Activated gamma-delta T cell (primary cell): ENCODE measurements at places on chromosomes 16 and 17.

DNA sequence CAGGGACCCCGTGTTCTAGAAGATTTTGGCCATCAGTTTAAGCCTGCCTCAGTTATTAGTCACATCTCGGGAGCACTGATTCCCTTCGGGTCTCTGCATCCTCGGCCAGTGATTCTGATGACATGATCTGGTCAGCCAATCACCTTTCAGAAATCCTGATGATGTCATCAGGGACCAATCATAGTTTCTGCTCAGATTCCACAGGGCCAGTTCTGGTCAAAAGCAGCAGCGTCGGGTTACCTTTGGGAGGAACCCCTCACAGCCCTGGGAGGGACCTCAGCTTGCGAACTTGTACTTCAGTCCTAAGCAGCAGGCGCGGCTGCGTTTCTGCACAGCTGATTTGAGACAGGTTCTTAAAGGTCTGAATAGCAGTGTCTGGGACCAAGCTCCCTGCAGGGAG, 13.9 kb downstream of the KDM8 start:
- DNase-seq, result no peak

GRCh38 chr17:76139801-76140660, 1.0 kb downstream of the FOXJ1 start:
- DNase-seq, result no peak

DNA sequence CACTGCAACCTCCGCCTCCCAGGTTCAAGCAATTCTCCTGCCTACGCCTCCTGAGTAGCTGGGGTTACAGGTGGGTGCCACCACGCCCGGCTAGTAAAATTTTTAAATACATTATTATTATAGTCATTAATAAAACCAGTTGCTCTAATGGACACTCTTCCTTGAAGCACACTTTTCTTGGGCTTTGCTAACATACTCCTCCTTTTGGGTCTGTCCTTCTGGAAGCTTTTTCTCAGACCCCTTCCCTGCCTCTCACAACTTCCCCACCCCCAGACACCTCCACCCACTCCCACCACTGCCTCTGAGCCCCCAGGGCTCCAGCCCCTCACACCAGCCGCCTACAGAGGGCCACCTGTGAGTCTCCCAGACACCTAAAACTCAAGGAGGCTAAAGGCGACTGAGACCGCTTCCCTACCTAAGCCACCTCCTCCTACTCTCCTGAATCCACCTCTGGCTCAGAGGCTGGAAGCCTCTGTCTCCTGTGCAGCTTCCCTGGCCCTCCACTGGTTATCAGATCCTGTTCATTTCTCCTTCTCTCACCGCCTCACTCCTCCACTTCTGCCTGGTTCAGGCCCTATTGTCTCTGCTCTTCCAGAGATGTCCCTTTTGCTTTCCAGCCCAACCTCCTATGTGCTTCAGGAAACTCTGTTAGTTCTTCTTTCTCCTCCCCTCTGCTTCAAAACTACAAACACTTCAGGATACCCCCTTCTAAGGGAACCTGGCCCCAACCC, 2.1 kb upstream of the CUEDC1 start:
- no peak for DNase-seq

DNA sequence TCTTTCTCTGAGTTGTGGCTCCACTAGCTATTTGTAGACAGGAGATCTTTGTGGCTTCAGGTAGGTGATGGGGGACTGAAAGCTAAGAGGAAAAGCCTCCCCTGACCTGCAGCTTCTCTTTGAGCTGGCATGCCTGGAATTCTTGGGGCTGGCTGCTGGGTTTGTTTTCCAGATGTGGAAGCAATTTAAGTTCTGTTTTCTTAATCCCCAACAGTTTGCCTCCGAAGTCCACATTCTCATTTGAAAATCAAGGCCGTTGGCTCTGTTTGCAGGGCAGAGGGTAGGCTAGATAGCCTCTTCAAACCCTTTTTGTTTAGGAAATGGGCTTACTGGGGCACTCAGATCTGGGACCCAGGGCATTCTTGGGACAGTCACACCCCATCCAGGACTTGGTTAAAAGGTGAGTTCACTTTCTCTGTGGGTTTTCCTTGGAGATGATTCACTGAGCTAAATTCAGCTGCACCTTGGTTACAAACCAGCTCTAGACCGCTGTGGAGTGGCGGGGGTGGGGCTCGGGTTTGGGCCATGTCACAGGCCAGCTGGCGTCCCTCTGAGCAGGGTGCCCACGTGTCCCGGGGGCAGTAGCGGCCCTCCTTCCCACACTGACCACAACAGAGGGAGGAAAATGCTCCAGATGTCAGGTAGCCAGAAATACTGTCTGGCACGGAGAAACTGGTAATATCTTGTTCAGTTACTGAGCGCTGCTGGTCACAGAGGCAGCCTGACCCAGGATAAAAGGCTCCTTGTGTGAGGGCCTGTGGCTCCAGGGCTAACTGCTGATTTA, 108.5 kb downstream of the RAB11FIP4 start:
- no peak for DNase-seq

GRCh38 chr17:4607261-4607741, 23.0 kb downstream of the SMTNL2 start:
- DNase-seq, result no peak

GRCh38 chr17:57389473-57389872, 133.2 kb downstream of the MSI2 start:
- no peak for DNase-seq
